ENCODE measurements at places on chromosomes 4 and X.

GRCh38 chr4:32427566-32427965 is 1707.4 kb downstream of the PCDH7 start:
- no peak for DNase-seq

- DNase-seq = no peak
Observed at GRCh38 chr4:155506745-155507144, 130.0 kb upstream of the MAP9 start.

DNA sequence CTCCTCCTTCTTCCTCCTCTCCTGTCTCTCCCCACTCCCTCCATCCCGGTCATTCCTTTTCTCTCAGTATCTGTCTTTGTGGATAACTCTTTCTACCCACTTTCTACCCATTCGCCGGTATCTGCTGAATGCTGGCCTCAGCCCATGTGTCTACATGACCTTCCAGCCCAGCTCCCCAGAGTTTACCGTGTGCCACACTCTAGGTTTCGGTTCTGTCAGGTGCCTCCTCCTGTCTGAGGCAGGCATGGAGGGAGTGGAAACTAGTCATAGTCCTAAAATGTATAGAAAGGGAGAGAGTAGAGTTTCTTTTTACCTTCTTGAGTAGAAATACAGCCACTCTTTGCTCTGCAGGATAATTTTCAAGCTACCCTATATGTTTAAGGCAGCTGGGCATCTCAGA is 33.5 kb upstream of the SCRG1 start:
- no peak for DNase-seq

DNA sequence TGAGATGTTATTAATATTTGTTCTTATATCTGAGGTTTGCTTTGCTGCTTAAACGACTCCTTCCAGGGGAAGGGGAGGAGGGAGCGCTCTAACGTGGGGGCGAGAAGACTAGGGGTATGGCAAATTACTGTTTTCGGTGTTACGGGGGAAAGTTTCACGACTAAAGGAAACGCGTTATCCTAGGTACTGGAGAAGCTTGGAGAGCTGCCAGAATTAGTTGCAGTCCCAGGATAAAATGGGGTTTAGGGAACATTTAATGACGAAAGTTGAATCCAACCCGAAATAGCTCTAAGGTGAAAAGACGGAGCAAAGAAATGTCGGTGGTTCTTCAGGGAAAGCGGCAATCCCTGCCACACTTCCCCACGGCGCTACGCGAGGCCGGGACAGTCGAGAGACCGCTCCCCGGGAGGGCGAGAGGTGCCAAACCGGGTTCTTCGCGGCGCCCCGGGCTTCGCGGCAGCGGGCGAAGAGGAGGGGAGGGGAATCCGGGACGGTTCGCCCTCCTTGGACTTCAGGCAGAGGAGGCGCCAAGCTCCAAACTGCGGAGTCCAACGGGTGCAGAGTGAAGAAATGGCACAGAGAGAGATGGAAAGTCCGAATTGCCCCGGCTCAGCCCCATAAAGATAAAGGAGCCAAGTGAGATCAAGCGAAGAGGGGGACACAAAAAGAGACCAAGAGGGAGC is 724 bp downstream of the THOC2 start:
- no peak for DNase-seq

DNA sequence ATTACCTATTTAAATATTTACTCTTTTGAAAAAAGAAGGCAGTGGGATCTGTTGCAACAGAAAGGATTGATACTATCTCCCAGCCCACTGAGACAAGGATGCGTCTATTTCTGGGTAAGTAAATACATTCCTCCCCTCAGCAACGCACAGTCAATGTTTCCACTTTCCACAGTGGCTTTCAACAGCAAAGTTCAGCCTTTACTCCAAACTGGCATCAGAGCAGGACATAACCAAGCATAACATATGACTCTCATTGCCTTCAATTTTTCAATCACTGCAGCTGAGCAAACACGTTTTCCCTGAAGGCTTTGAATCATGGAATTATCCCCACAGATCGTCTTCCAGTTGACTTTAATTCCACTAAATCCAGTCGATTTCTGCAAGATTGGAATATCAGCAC is 160.3 kb upstream of the FRG1 start:
- no peak for DNase-seq

GRCh38 chr4:54548098-54548620 is 109.6 kb upstream of the KIT start:
- no peak for DNase-seq

DNA sequence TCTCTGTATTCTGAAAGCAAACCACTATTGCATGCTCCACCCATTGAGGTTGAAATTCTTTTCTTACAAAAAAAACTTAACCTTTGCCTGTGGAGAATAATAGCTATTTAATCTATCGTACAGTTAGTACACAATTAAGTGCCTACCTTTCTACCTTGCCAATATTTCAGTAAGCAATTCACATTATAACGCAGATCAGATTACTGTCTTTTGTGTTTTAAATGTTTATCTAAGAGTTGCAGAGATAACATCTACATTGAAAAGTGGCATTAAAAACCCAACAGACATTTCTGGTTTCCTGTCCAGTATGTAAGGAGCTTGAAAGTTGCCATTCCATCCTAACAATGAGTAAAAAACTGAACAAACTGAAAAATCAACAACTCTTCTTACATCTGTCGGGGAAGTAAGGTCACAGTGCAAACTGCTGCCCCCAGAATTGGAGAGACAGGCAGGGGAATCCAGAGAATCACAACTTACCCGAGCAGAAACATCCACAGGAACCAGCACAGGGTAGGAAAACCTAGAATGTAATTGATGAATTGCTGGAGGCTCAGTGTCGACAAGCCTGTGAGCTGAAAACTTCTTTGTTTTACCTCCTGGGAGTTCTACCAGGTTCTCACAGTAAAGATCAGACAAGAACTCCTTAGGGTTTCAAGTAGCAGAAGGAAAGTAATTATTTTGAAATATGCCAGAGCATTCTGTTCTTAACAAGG is 27.3 kb upstream of the ACSL4 start:
- DNase-seq = no peak

- DNase-seq = no peak
Observed at GRCh38 chr4:26899991-26900390, 39.4 kb downstream of the STIM2 start.

- no peak for DNase-seq
Observed at GRCh38 chrX:121036951-121037350, 10.5 kb upstream of the GLUD2 start.

GRCh38 chr4:89072921-89073320 is 15.9 kb upstream of the FAM13A start:
- no peak for DNase-seq

GRCh38 chrX:3094261-3094660 is 53.0 kb downstream of the ARSF start:
- DNase-seq = no peak
